ENCODE measurements at places on chromosomes 3 and 15.

DNA sequence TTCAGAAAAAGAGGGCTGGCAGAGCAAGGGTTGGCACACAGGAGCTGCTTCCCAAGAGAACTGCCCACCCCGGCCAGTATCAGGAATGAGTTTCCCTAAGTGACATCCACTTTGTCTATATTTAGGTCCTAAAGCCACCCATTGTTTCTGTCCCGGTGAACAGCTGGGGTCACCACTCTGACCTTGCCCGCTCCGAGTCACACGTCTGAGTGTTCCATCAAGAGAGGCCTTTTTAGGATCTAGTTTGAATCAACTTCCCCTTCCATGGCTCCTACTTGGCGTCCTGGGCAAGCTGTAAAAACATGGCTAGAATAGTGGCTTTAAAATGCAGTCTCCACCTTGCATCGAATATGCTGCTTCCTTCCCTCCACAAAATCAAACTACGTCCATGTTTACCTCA, 109.6 kb upstream of the ARHGEF3 start:
- no peak for DNase-seq

DNA sequence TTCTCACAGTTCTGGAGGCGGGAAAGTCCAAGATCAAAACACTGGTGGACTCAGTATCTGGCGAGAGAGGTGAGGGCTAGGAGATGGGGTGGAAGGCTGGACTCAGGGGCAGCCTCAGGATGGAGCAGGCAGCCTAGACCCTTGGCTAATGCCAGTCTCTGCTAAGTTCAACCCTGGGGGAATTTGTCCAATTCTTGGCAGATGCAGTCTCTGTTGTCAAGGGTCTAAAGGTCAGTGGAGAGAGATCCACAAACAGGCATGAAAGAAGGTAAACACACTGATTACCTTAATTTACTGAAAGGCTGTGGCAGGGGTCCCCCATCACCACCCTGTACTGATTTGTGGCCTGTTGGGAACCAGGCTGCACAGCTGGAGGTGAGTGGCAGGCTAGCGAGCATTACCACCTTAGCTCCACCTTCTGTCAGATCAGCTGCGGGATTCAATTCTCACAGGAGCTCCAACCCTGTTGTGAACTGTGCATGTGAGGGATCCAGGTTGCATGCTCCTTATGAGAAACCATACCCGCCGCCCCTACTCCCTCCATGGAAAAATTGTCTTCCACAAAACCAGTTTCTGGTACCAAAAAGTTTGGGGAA, 32.5 kb upstream of the RHCG start:
- no peak for DNase-seq

DNA sequence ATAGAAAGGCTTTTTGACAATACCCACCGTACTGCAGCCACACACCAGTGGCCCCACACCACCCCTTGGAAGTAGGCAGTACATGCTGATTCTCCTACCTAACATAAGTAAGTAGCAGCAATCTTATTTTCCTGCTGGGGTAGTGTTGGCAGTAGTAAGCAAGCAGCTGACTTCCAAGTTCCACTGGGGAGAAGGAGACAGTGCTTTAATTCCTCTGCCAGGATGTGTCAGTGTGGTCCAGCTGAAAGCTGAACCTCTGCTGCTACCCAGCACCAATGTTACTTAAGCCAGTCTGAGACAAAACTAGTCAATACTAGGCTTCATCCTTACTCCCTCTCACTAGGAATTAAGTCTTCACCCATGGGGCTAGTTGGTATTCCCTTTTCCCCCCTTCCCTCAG, 74.7 kb downstream of the DZIP3 start:
- no peak for DNase-seq

GRCh38 chr3:8856721-8857120, 87.3 kb upstream of the OXTR start:
- no peak for DNase-seq

- no peak for DNase-seq
These were observed 63.7 kb upstream of the CRTC3 start for GRCh38 chr15:90465930-90466567.

DNA sequence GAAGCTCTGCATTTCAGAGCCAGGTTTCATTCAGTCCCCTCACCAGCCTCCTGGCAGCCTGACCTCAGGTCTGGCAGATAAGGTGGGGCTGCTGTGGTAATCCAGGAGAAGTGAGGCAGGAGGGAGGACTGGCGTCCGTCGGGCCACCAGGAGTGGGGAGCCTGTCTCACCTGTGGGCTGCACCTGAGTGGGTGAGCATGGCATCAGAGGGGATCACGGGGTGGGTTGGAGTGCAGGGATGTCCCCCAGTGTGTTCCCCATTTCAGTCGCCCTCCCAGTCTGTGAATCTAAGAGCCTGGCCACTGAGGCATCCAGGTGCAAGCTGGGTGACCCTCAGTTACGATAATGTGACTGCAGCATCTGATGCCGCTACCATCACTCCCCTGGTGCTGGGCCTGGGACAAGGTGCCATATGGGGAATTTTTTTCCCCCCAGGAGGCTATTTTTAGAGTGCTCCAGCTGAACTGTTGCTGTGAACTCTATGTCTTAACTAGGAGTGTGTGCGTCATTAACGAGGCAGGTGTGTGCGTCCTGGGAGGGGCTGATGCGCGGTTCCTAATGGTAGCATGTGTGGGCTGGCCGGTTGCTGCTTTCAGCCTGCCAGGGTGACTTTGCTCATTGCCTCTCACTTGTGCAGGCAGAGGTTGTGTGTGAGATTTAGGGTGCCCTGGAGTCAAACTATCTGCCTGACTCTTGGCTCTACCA, 165.2 kb downstream of the SLCO3A1 start:
- no peak for DNase-seq

GRCh38 chr3:96996009-96996408, 181.6 kb downstream of the EPHA6 start:
- no peak for DNase-seq

Measured in Right ventricle myocardium superior (tissue), 1 donor.